Stimulated activated CD4-positive, alpha-beta T cell treated with anti-CD3 and anti-CD28 coated beads, TNF-alpha, amount 100 ng/mL, for 1 hour (primary cell): ENCODE measurements at places on chromosomes 4 and X.

- DNase-seq = no peak
Observed at GRCh38 chr4:3656416-3657356, 109.5 kb upstream of the ADRA2C start.

GRCh38 chr4:76293772-76294171 lies 12.8 kb upstream of the STBD1 start:
- no peak for DNase-seq

- no peak for DNase-seq
Observed at GRCh38 chr4:118842055-118842454, 6.1 kb upstream of the SEC24D start.

- DNase-seq = no peak
Observed at GRCh38 chr4:137446071-137446470, 86.2 kb downstream of the PCDH18 start.

- no peak for DNase-seq
Observed at GRCh38 chr4:18201885-18202284, 180.3 kb upstream of the LCORL start.

GRCh38 chrX:118056870-118057269 lies 59.7 kb downstream of the KLHL13 start:
- no peak for DNase-seq

DNA sequence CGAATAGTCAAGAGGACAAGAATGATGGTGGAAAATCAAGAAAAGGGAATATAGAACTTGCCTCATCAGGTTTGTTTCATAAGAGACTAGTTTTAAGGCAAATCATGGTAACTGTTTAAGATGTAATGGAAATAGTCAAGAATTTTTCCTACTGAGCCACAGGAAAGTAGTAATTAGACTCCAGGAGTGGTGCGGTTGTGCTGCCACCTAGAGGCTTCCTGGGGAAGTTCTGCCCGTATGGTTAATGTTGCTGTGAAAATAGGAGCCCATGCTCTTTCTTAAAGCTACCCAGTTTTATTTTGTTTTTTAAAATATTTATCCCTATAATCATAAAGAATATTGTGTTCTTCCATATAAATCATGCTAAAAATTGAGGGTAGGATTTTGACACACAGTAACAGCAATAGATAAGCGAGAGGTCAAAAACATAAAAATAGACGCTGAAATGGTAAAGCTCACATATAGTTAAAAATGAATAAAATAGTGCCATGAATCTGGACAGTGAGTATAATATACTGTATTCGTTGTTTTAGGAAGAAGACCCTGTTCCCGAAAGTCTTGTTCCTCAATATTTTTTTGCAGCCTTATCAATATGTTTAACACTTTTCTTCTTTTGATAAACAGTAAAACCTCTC lies 87.0 kb downstream of the PHOX2B start:
- no peak for DNase-seq

DNA sequence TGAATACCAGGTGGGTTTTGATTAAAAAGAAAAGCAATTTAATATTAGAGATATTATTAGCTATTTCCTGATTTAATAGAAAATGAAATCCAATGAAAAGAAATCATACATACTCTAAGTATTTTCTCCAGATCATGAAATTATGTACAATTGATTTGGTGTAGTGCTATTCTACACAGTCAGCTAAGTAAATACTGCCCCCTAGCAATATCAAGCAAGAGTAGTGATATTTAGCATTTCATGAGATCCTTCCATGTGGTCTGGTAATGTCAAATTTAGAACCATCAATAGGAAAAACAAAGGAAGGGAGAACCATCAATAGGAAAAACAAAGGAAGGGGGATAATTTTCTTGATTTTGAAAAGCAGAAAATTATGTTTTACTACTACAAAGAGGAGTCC lies 114.6 kb downstream of the TBCK start:
- no peak for DNase-seq

GRCh38 chr4:53591372-53591892 lies at the start of gene LNX1:
TSS of gene LNX1 (minus strand) at chr4:53591486. CDS start at chr4:53574002, 17,484 bp downstream.
- no peak for DNase-seq

GRCh38 chr4:93776386-93777080 lies 52.0 kb upstream of the ATOH1 start:
- no peak for DNase-seq

- DNase-seq = peak; percentile 32
Observed at GRCh38 chrX:154436374-154436982, 476 bp upstream of the GDI1 start.

- no peak for DNase-seq
Observed at GRCh38 chr4:85086721-85087120, 120.2 kb upstream of the WDFY3 start.

- DNase-seq = no peak
Observed at GRCh38 chr4:36115312-36115711, 129.0 kb downstream of the ARAP2 start.

DNA sequence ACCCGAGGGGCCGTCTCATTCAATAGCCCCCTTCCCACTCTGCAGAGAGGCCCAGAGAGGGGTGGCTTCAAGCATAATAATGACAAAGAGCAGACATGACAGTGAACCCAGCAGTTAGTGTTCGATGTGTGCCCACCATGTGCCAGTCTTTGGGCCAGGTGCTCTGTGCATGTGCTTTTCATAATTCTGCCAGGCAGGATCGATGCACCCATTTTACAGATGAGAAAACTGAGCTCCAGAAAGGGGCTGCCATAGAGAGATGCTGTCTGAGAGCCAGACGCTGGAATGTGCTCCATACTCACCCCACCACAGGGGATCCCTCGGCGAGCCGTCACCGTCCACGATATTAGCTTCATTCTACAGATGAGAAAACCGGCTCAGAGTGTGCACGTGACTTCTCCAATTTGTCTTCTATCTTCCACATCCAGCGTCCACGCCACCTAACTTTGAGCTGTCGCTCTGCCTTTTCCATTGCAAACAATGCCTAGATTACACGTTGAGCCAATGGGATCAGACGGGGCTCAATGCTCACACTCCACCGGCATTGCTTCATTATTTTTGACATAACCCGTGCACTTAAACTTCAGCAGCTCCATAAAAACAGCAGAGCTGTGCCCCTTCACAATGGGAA lies 8.2 kb downstream of the ADRA2C start:
- no peak for DNase-seq

DNA sequence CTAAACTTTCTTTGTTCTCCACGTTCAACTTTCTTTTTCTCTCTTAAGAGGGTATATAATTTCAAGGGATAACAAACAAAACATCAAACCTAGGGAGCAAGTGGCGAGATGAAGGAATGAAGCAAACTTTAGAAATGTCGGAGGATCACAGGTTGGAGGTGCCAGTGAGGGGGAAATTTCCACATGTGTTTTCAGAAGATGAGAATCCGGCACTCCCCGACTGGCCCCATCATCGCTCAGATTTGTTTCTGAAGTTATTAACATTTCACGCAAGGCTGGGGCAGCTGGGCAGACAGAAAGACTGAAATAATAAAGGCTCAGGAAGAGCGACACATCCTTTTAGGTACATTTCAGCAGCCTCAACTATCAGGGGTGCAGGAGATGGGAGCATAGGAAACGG lies 134.9 kb downstream of the SMIM20 start:
- DNase-seq = no peak

DNA sequence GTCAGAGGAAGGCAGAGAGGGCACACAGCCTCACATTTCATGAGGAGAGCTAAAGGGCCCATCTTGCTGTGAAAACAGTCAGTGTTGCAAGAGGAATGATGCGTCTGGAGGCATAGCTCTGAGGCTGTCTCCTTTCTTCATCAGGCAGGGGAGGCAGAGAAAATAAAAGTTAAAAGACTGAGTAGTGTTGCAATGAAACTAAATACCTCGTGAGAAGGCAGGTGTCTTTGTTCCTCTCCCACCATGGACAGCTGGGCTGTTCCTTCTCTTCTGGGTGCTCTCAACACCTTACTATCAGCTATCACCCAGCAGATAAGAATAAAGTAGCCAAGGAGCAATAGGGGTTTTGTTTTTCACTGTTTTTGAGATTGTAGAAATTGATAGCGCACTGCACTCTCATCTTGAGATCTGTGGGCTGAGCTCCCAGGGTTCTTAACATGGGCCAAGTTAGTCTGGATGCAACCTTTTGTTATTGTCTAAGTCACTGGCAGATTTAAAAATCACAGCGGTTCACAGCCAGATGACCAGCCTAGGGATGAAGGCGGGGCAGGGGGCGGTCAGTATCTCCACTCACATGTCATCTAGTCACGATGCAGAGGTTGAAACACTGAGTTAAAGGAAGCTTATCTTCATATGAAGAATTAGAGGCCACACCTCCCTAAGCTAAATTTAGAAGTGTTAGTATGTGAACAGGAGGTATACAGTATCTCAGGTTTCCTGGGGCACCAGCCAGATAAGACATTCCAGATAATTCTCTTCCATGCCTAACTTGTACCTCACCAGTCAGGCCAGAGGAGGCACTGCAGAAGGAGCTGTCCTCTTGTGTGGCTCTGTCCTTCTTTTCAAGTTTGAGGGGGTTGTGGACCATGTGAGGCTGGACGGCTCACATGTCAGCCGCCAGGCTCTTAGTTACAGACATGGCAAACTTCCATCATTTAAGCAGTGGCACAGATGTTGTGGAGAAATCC lies 36.9 kb downstream of the PARM1 start:
- DNase-seq = no peak

DNA sequence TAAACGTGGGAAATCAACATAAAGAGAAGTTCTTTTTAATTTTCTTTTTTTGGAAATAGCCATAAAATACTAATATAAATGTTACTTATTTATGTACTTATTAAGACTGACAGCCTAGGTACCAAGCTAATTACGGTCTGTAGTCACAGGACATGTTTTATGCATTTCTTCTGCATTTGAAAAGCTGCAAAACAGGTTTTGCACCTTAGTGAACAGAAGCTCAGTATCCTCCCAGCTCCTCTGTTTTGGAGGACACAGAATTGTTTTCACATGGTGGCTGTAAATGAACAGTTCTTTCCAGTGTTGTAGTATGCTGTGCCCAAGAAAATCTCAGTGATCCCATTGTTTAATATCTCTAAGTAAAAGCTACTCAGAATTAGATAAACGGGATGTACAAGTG lies 1788.0 kb upstream of the TENM3 start:
- no peak for DNase-seq

DNA sequence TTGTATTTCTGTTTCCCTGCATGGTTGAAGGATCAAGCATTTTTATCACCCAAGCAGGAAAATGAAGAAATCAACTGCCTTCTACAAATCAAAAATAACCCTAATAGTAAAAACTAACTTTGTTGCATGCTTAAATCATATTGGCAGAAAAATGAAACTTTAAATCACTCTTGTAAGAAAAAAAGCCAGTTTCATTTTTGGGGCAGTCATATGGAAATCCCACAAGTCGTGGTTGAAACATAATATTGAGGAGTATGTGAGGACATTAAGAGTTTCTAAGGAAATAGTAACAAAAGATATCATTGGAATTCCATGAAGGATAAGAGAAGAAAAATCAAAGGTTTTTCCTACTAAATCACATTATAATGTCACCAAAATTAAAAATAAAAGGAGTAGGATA lies 8.4 kb downstream of the TEC start:
- DNase-seq = no peak

GRCh38 chr4:65316534-65316933 lies 353.8 kb downstream of the EPHA5 start:
- DNase-seq = no peak

- DNase-seq = no peak
Observed at GRCh38 chrX:17052210-17052609, 105.8 kb downstream of the REPS2 start.

- no peak for DNase-seq
Observed at GRCh38 chrX:9532349-9532748, 67.5 kb downstream of the TBL1X start.

DNA sequence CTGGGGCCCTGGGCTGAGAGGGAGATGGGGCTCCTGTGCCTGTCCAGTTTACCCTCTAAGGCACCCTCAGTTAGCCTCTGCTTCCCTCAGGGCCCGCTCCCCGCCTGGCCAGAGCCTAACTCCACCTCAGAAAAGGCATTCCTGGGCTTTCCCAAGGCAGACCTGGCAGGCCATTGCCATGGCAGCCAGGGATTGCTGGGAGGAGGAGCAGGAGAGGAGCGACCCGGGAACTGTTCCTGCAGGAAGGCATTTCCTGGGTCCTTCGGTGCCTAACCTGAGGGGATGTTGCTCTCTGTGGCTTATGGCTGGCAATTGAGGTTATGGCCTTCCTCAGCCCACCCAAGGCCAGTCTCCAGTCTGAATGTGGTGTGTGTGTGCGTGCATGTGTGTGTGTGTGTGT lies 131.3 kb downstream of the PJA1 start:
- DNase-seq = no peak
